ENCODE measurements at places on chromosomes 16 and 17. TPM values are rescaled to one million over a fixed set of nuclear protein-coding genes. Genes with fewer than 3 reads are reported as not detected.

Gene CTRB2
- total RNA-seq = not detected

Gene MYCBPAP
- 3.8 TPM for total RNA-seq

Gene CTNS
- 9.4 TPM for total RNA-seq

DNA sequence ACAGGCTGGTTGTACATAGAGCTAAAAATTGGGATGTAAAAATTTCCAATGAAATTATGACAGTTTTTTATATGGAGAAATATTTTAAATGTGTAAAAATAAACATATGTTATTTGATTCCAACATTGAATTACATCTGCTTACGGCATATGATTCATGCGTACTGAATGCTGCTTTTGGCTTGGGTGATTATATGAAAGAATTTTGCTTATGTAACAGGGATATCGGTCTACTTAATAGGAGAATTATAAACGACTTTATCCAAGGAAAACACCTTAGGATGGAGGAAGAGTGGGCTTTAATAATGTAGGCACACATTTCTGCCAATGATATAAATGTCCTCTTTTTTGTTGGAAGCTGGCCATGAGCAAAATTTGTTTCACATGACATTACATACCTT, 197.3 kb upstream of the GOT2 start:
- no peak for DNase-seq
- no peak overlapping the region for H3K4me3 ChIP-seq
- no peaks in the 10 kb centered on the region for H3K4me1 ChIP-seq
- H3K36me3 ChIP-seq = no peaks in the 10 kb centered on the region
- no peaks in the 10 kb centered on the region for H3K27me3 ChIP-seq

GRCh38 chr17:42361781-42362186, 26.5 kb downstream of the STAT3 start:
- H3K4me1 ChIP-seq = peaks cover 14% of the 10 kb centered on the region
- DNase-seq = no peak
- H3K27me3 ChIP-seq = no peaks in the 10 kb centered on the region
- H3K36me3 ChIP-seq = no peaks in the 10 kb centered on the region

DNA sequence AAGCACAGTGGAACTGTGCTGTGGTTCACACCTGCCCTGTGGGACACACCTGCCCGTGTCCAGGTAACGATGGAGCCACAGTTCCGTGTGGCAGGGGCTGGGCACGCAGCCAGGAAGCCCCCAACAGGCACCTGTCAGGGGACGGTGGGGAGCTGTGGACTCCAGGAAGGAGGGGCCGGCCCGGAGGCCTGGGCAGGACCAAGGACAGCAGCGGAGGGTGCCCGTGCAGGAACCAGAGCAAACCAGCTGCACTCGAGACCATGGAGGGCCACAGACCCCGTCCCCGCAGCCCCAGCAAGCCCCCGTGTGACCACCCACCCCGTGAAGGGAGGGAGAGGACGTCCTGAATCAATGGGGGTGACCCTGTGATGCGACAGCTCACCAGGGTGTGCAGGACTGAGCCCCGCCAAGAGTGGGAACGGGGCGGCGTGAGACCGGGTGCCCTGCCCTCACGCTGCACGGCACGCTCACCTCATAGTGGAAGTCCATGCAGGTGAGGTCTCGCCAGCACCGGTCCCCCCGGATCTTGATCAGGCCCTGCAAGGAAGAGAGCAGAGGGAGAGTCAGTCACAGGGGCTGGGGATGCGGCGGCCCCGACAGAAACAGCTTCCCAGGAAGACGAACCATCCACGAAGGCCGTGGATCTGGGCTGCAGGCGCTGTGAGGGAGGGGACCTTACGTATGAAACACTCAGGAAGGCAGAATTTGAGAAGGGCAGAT, 78.1 kb downstream of the LMF1 start:
- H3K4me1 ChIP-seq = no peaks in the 10 kb centered on the region
- DNase-seq = peak; percentile 61
- H3K4me3 ChIP-seq = no peak overlapping the region
- H3K27ac ChIP-seq = no peak overlapping the region

DNA sequence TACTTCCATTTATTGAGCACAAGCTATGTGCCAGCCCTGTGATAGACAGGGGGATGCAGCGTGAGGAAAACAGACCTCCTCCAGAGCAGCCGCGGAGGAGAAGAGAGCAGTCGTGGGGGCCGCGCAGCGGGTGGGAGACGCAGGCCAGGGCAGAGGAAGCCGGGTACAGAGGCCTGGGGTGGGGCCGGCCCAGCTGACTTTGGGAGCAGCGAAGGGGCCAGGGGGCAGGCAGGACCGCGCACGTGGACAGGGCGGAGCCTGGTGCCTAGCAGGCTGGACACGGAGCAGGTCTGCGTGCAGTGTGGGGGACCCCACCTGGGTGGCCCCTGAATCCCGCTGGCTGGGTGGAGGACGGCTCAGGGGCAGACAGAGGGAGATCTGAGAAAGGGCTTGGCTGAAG, 46.2 kb downstream of the ZFPM1 start:
- no peaks in the 10 kb centered on the region for H3K4me1 ChIP-seq
- DNase-seq = no peak
- no peaks in the 10 kb centered on the region for H3K27me3 ChIP-seq
- H3K36me3 ChIP-seq = no peaks in the 10 kb centered on the region
- H3K4me3 ChIP-seq = no peak overlapping the region

DNA sequence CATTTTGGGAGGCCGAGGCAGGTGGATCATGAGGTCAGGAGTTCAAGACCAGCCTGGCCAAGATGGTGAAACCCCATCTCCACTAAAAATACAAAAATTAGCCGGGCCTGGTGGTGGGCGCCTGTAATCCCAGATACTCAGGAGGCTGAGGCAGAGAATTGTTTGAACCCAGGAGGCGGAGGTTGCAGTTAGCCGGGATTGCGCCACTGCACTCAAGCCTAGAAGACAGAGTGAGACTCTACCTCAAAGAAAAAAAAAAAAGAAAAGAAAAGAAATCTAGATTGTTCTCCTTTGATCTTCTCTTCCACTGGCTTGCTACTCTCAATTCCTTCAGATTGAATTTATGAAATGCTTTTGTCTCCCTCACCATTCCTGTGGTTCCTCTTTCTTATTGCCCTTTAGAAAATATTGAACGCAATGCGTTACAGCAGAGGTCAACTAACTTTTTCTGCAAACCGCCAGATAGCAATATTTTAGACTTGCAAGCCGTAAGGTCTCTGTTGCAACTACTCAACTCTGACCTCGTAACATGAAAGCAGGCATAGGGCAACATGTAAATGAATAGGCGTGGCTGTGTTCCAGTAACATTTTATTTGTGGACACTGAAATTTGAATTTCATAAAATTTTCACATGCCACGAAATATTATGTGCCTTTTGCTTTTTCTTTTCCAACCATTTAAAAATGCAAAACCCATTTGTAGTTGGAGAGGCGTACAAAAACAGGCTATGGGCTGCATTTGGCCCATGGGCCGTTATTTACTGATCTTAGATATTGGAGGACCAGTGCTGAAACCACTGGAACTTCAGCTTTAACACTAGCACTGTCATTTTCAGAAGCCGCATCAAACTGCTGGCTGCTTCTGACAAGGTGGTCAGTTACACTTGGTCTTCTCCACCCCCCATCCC, 24.8 kb downstream of the PITPNC1 start:
- no peak overlapping the region for H3K27ac ChIP-seq
- no peak overlapping the region for H3K4me3 ChIP-seq
- no peaks in the 10 kb centered on the region for H3K4me1 ChIP-seq
- no peaks in the 10 kb centered on the region for H3K27me3 ChIP-seq
- H3K36me3 ChIP-seq = no peaks in the 10 kb centered on the region
